ENCODE measurements at places on chromosomes 4 and X. TPM values are rescaled to one million over a fixed set of nuclear protein-coding genes. Genes with fewer than 3 reads are reported as not detected.

GRCh38 chr4:41069838-41070237 lies 144.5 kb downstream of the APBB2 start:
- no peaks in the 10 kb centered on the region for H3K4me1 ChIP-seq
- no peak overlapping the region for H3K4me3 ChIP-seq
- H3K27me3 ChIP-seq = no peaks in the 10 kb centered on the region
- H3K36me3 ChIP-seq = no peaks in the 10 kb centered on the region
- no peak overlapping the region for H3K27ac ChIP-seq

DNA sequence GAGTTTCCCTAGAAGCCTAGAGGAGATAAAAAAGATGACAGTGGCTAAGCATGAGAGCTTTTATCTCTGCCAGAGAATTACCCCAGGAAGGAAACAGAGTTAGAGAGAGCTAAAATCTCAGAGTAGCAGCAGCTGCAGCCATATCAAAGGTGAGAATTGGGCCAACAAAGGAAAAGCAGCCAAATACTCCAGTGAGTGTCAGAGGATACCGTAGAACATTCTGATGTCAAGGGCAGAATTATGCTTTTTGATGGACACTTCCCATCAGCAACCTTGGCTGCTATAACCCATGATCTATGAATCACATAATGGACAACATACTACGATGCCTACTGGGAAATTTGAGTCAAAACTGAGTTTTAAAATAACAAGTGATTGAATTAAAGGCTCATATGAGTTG lies 405.8 kb upstream of the CPEB2 start:
- H3K36me3 ChIP-seq = no peaks in the 10 kb centered on the region
- no peaks in the 10 kb centered on the region for H3K4me1 ChIP-seq
- no peak overlapping the region for H3K4me3 ChIP-seq
- DNase-seq = no peak
- H3K27me3 ChIP-seq = no peaks in the 10 kb centered on the region
- no peak overlapping the region for H3K27ac ChIP-seq

- no peaks in the 10 kb centered on the region for H3K4me1 ChIP-seq
- H3K27ac ChIP-seq = no peak overlapping the region
- no peaks in the 10 kb centered on the region for H3K36me3 ChIP-seq
- DNase-seq = no peak
- H3K4me3 ChIP-seq = no peak overlapping the region
- peaks cover 6% of the 10 kb centered on the region for H3K27me3 ChIP-seq
These were observed 151.7 kb upstream of the CXCL13 start for GRCh38 chr4:77453911-77454310.

NOX1 gene
- total RNA-seq = not detected

PTPN13 gene
- total RNA-seq = 2.4 TPM

CHRDL1 gene
- total RNA-seq = not detected

DNA sequence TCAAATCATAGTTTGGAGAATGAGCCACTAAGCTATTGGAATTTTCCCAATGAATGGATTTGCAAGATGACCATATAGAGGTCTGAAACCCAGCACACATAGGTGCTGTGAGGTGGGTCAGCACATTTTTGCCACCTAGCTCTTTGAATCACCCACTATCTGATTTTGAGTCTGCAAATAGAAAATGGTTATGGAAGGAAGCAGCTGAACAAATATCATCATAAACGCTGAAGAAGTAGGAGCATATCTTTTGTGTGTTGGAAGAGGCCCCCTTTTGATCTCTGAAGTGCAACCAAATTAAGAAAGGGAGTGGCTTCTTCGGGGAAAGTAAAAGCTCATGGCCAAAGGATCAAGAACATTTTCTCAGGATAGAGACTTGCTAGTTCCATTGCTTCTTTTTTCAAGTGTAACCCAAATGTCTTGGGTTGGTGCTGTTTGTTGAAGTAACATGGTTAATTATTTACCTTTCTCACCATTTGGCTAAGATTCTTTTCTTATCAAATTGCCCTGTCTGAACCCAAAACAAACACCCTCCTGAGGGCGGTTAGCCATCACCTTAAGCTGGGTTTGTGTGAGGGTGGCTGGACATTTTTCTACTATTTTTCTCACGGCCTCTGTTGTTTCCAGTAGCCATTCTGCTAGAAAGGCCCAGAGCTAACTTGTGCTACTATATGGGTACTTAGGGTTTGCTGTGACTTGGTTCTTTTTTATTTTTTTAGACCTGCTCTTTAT lies 18.4 kb upstream of the SORBS2 start:
- H3K4me1 ChIP-seq = no peaks in the 10 kb centered on the region
- H3K27me3 ChIP-seq = peaks cover 6% of the 10 kb centered on the region
- no peak overlapping the region for H3K4me3 ChIP-seq
- H3K27ac ChIP-seq = no peak overlapping the region

- H3K4me1 ChIP-seq = no peaks in the 10 kb centered on the region
- no peak overlapping the region for H3K27ac ChIP-seq
These were observed 138.8 kb upstream of the VCX start for GRCh38 chrX:7704205-7704604.

FGD1 gene
- 0.46 TPM for total RNA-seq

VEGFD gene
- not detected for total RNA-seq

MAGEA6 gene
- not detected for total RNA-seq

DNA sequence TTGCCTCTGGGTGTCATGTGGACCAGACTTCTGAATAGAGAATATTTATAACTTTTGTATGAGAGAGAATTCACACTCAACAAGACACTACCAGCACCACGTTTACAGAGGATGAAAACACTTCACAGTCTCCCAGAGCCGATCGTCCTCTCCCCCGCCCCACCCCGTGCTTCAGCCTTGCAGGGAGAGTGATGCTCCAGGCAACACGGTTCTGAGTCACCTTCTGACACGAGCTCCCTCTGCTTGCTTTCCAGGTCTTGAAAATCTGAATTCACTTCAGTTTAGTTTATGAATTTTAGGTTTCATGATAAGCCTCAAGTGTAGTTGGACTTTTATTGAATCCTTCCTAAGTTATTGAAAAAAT lies 59.8 kb downstream of the CPLX1 start:
- H3K36me3 ChIP-seq = peaks cover 2% of the 10 kb centered on the region
- no peak for DNase-seq
- H3K4me3 ChIP-seq = no peak overlapping the region
- H3K27me3 ChIP-seq = no peaks in the 10 kb centered on the region
- peaks cover 13% of the 10 kb centered on the region for H3K4me1 ChIP-seq

DNA sequence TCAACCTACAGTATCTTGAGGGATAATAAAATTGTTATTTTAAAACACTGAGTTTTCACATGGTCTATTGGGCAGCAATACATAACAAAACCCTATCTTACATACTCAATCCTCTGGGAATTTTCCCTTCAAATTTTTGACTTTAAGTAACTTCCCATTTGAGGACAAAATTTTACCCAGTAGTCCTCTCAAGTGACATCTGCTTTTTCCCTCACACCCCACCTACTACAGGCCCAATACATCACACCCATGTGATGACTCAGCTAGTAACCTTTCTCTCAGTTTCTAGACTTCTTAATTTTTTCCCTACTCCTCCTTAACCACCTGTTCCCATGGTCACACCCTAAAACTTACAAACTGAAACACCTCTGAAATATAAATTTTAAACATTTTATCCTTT lies 12.2 kb upstream of the RAP1GDS1 start:
- no peak for DNase-seq
- peaks cover 12% of the 10 kb centered on the region for H3K4me1 ChIP-seq

- no peaks in the 10 kb centered on the region for H3K36me3 ChIP-seq
- DNase-seq = no peak
- H3K27ac ChIP-seq = no peak overlapping the region
- H3K27me3 ChIP-seq = peaks cover 5% of the 10 kb centered on the region
These were observed 7.4 kb downstream of the ARHGAP10 start for GRCh38 chr4:147739239-147739823.

DNA sequence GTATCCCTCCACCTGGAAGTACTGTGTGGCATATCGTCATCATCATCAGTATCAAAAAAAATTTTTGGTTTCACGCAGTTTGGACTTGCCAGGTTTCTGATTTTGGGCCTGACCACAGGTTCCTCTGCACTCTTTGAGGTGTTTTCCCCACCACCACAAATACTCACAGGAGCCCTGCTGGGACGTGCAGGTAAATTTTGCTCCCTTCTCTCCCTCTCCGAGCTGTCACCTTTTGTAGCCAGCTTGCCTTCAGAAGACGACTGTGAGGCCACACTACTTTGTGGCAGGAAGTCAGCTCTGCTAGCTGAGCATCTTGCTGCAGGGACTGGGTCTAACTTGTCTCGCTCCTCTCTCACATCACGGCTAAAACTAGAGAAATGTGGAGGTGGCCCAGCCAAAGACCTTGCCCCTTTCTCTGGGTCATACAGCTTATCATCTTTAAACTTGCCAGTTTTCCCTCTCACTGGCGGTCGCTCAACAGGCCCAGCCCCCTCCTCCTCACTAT lies 2.8 kb downstream of the PJA1 start:
- peak overlapping the region; percentile 28 for H3K27ac ChIP-seq
- no peak overlapping the region for H3K4me3 ChIP-seq
- no peak for DNase-seq
- peaks cover 23% of the 10 kb centered on the region for H3K4me1 ChIP-seq
- peaks cover 7% of the 10 kb centered on the region for H3K36me3 ChIP-seq
- peaks cover 29% of the 10 kb centered on the region for H3K27me3 ChIP-seq

SLITRK2 gene
- total RNA-seq = not detected

GRCh38 chr4:945274-946102 lies 13.2 kb downstream of the TMEM175 start:
- H3K4me3 ChIP-seq = no peak overlapping the region
- no peaks in the 10 kb centered on the region for H3K36me3 ChIP-seq
- H3K4me1 ChIP-seq = no peaks in the 10 kb centered on the region

TAPT1 gene
- total RNA-seq = 58.6 TPM

- no peaks in the 10 kb centered on the region for H3K36me3 ChIP-seq
- no peak overlapping the region for H3K4me3 ChIP-seq
- DNase-seq = no peak
- peaks cover 24% of the 10 kb centered on the region for H3K27me3 ChIP-seq
- H3K4me1 ChIP-seq = peaks cover 8% of the 10 kb centered on the region
- no peak overlapping the region for H3K27ac ChIP-seq
These were observed 34.3 kb downstream of the FGFRL1 start for GRCh38 chr4:1045595-1046201.

GRCh38 chrX:10505726-10506125 lies 114.7 kb downstream of the MID1 start:
- no peak for DNase-seq
- H3K27ac ChIP-seq = no peak overlapping the region
- H3K36me3 ChIP-seq = no peaks in the 10 kb centered on the region
- no peak overlapping the region for H3K4me3 ChIP-seq
- no peaks in the 10 kb centered on the region for H3K27me3 ChIP-seq
- H3K4me1 ChIP-seq = no peaks in the 10 kb centered on the region

- H3K36me3 ChIP-seq = peaks cover 2% of the 10 kb centered on the region
- no peaks in the 10 kb centered on the region for H3K27me3 ChIP-seq
- peak overlapping the region; percentile 98 for H3K4me3 ChIP-seq
- H3K27ac ChIP-seq = peak overlapping the region; percentile 74
- no peak for DNase-seq
- H3K4me1 ChIP-seq = peaks cover 76% of the 10 kb centered on the region
These were observed 1.2 kb downstream of the RAB33B start for GRCh38 chr4:139455126-139455538.

DNA sequence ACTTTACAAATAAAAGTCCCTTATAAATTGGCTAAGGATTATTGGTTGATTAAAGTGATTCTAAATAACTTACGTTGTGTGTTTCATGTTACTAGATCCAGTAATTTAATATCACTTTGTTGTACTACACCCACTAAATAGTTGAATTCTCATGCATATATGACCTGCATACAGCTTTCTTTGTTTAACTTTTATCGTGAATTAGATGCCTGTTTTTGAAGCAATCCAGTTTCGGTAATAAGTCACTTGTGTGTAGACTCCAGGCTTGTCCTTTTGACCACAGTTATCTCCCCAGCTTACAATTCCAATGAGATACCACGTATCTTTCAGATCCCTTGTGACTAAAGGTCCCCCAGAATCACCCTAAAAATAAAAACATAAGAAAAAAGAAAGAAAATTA lies 27.3 kb upstream of the TMPRSS11D start:
- DNase-seq = no peak
- no peak overlapping the region for H3K27ac ChIP-seq
- no peaks in the 10 kb centered on the region for H3K36me3 ChIP-seq
- peaks cover 17% of the 10 kb centered on the region for H3K27me3 ChIP-seq
- H3K4me3 ChIP-seq = no peak overlapping the region
- H3K4me1 ChIP-seq = no peaks in the 10 kb centered on the region
